Right renal cortex interstitium (tissue), 3 donors: ENCODE measurements at places on chromosomes 4 and X.

DNA sequence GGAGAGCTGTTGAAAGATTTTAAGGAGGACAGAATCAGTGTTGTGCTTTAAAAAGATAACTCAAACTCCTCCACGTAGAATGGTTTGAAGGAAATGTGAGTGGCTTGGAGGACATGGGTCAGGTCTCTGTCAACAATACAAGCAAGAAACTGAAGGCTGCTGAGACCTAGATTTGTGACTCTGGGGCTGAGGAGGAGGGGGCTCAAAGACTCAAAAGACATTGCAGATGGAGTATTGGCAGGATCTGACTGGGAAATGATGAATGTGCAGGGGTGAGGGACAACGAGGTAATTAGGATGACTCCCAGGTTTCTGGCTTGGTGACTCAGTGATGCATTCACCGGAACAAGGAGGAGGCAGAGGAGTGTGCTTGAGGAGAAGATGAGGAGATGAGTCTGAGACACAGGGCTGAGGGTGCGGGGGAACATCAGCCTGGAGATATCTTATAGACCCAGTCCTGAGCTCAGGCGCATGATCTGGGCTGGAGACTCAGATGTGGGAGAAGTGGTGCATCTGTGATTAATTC is 3.3 kb upstream of the RPS4X start:
- peak; percentile 26 for DNase-seq

GRCh38 chr4:125105561-125105960 is 209.2 kb upstream of the FAT4 start:
- DNase-seq = no peak

DNA sequence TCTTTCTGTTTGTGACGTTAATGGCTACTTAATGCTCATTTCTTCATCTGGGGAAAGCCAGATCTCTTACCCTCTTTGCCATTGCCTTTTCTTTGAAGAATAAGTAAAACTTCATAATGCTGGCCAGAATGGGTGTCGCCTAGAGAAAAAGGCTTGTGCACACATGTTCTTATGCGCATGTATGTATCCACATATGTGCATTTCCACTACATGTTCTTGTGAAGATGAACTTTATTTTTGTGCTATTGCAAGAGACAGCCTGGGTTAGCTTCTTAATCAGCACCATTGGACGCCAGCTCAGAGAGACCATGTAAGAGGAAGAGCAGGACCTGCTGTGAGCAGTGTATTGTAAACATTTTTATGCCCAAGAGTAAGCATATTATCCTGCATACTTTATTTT is 178.7 kb downstream of the SPRY1 start:
- DNase-seq = no peak

DNA sequence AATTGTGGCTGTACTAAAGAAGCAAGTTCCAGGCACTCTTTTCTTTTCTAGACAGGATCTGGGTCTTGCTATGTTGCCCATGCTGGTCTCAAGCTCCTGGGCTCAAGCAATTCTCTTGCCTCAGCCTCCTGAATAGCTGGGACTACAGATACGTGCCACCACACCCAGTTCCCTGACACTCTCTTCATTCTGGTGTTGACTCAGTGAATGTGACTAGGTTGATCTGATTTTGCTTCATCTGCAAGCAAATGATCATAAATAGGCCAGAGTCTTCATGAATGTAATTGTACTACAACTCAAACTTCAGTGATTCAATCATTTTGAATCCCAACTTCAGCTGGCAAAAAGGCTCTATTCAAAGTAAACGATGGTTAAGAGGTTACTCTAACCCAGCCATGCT is 78.5 kb downstream of the APBB2 start:
- DNase-seq = no peak

DNA sequence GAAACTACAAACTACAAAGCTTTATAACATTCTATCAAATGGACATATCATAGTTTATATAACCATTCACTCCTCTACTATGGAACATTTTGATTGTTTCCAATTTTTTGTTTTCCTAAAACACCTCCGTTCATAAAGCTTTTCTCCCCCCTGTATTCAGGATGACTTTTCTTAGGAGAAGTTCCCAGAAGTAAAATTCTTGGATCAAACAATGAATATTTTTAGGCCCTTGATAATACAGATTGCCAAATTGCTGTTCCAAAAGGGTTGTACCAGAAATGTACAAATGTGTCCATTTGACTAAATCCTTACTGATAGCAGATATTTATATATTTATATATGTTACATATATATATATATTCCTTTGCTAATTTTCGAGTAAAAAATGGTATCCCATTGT is 77.8 kb downstream of the GPC3 start:
- no peak for DNase-seq

DNA sequence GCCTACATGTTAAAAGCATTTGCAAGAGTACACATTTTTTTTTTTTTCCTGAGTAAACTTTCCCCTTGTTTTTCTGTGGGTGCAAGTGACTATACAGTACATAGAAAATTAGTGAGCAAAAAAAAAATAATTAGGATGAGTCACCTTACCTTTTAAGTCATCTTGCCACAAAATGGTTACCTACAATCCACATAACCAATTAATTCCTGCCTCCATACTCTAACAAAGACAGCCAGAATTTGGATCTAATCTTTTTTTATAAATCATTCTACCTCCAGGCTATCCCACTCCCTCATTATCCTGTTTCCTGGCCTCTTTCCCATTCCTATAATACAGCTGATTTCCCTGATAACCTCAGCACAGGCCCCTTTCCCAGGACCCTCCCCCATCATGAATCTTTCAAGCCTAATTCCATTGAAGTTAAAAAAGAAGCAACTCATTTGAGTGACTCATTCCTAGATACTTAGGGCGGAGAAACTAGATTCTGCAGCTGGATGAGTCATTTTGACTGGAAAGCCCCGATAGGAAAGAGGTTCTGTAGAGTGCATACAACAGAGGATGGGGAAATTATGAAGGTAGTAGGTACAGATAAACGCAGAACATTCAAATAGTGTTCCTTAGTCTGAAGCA is 128.2 kb downstream of the C4orf51 start:
- DNase-seq = no peak

GRCh38 chr4:54093324-54094240 is 6.4 kb upstream of the GSX2 start:
- no peak for DNase-seq

- DNase-seq = no peak
Observed at GRCh38 chr4:154231806-154232478, 259.7 kb downstream of the DCHS2 start.

DNA sequence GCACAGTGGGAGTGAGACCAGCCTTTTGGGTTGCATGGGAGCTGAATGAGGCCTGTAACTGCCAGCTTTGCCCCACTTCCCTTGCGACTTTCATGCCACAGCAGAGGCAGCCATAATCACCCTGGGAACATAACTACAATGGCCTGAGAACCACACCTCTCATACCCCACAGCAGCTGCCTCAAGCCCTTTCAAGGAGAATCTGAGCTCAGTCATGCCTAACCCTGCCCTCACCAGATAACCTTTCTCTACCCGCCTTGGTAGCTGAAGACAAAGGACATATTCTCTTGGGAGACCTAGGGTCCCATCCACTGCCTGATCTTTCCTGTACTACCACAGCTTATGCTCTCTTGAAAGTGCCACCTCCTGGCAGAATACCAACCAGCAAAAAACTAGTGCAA is 599.9 kb upstream of the IGFBP7 start:
- no peak for DNase-seq

DNA sequence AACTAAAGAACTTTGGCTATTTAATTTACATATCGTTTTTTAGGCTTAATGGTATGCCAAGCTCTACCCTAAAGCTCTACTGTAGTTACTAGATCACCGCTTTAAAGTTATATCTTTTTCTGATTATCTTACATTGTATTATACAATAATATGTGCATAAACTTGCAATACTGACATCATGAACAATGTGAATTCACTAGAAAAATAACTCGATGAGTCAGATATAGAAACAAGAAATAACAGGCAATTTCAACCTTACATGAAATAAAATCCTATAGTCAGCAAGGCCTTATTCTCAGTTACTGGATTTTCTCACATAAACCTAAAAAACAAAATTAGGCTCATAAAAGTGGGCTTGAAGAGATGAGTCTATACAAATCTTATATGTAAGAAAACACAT is 32.5 kb downstream of the PDGFC start:
- no peak for DNase-seq

DNA sequence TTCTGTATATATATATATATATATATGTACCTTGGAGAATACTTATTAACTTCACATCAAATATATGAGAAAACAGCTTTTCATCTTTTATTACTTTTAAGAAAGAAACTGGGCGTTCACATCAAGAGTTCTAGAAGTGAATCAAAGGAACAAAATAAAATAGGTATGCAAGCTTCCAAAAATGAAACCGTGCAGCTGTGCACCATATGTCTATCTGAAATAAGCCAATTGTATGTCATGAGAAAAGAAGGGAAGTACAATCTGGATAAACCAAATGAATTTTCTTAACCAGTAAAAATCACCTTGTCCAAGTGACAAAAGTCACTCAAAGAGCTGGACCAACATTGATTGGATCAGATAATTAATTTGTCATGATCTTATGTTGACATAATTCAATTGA is 405.4 kb upstream of the TECRL start:
- no peak for DNase-seq

- no peak for DNase-seq
Observed at GRCh38 chrX:152428596-152428995, 22.5 kb downstream of the GABRA3 start.

DNA sequence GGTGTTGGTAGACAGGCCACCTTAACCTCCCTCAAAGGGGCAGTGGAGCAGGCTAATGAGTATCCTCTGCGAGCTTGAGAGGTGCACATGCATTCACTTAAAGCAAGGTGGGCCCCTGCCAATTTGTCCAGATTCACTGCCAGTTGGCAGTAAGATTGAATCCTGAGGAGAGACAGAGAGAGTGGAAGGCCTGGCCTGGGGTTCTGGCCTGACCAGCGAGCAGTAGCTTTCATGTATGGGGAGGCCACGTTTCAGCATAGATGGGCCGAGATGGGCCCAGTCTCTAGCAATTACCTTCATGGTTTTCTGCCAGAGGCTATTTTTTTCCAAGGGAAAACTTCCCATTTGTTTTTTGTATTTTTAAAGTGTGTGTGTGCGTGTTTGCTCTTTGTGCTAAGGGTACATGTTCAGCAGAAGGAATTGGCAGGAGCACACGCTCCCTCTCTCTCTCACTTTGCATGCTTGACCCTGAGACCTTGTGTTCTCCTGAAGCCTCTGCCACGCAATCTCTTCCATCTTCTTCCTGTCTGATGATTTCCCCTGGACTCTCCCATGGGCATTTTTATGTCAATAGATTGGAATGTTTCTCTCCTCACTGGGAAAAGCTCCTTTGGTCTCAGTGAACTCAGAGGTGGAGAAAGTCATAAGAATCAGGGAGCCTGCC is 215.8 kb upstream of the SFRP2 start:
- DNase-seq = no peak

DNA sequence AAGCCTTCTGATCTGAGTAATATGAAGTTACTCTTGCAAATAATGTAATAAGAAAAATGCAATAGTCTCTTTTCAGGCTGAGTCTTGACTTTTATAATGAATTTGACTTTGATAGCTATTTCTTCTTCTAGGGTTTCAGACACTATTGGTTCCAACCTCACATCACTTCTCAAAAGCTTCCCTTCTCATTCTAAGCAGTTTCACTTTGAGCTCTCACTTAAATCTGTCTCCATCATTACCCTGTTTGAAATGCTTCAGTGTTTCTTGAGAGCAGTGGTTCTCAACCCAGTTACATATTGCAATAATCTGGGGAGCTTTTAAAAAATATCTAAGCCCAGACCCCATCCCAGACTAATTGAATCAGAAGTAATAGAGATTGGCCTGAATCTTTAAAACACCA is 40.5 kb upstream of the BMP2K start:
- DNase-seq = no peak

DNA sequence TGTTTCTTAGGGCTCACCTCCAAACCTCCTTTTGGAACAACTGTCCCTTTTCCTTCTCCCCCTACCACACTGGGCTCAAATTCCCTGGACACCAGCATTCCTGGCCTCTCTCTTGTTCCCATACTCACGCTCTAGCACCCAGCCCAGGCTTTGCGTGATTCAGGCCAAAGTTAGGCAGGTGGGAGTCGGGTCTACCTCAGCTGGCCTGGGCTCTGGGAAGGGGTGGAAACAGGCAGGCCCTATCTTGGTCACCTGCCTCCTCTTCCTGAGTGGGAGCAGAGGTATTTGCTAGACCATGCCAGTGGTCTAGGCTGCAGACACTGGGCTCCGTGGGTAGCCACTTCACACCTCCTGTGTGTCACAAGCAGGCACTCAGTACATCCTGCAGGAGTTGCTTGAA is 211.1 kb upstream of the MAMLD1 start:
- no peak for DNase-seq

DNA sequence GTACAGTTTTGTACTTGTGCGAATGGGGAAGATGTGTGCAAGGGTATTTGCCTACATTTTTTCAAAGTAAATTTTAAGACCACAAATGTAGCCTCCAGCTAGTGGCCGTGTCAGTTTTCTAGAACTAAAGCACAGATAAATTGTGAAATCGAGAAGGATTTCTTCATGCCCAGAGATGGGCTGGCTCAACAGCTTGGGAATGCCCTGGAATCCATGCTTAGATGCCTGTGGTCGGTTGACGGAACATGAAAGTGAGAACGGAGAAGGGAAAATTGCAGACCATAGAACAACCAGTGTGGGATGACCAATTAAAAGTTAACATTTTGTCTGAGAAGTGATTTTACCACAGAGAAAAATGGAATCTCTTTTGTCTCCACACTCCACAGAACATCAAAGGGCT is 73.2 kb upstream of the VCX2 start:
- DNase-seq = no peak

DNA sequence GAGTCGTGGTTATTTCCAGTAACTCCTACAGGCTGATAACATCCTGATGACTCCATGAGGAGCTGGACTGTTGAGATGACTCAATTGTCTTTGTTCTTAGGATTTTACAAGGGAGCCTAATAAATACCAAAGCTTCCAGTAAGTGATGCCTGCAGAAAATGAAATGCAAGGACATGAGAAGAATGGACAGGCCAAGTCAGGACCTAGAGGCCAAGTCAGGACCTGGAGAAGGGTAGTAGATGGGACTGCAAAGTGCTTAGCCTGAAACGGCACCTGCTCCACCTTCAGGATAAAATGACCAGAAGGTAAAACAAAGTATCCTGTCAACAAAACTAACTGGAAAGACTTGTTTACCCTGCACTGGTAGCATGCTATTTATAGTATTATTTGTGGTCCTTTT is 6.4 kb upstream of the SLC10A6 start:
- DNase-seq = no peak

DNA sequence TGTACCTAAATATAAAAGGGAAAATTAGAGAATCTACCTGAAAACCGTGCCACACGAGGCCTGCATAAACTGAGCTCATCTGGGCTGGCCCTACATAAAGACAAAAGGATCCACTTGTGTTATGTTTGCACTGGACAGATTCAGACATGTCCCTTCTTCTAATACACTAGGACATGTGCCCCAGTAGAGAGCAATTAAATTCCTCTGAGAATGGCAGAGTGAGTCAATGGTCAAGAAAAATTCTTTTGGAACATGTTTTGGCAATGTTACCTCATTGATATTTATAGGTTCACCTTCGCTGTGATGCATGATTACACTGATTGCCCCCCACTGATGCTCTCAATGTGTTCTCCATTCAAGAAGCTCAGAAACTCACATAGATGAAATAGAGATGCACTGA is 95.2 kb downstream of the MANBA start:
- DNase-seq = no peak

GRCh38 chr4:177798161-177798560 is 355.9 kb upstream of the AGA start:
- no peak for DNase-seq
